ENCODE measurements at places on chromosomes 1 and 21. TPM values are rescaled to one million over a fixed set of nuclear protein-coding genes. Genes with fewer than 3 reads are reported as not detected.
A peak's percentile ranks its signal among the peaks of the same experiment; 100 is the strongest.

The TSPAN2 gene
- total RNA-seq: 0.49 TPM

The GOLT1A gene
- total RNA-seq: not detected

The SOD1 gene
- 388 TPM for total RNA-seq

The SYPL2 gene
- 1.6 TPM for total RNA-seq

The TEDDM1 gene
- total RNA-seq: not detected

The PHLDA3 gene
- 6.4 TPM for total RNA-seq

DNA sequence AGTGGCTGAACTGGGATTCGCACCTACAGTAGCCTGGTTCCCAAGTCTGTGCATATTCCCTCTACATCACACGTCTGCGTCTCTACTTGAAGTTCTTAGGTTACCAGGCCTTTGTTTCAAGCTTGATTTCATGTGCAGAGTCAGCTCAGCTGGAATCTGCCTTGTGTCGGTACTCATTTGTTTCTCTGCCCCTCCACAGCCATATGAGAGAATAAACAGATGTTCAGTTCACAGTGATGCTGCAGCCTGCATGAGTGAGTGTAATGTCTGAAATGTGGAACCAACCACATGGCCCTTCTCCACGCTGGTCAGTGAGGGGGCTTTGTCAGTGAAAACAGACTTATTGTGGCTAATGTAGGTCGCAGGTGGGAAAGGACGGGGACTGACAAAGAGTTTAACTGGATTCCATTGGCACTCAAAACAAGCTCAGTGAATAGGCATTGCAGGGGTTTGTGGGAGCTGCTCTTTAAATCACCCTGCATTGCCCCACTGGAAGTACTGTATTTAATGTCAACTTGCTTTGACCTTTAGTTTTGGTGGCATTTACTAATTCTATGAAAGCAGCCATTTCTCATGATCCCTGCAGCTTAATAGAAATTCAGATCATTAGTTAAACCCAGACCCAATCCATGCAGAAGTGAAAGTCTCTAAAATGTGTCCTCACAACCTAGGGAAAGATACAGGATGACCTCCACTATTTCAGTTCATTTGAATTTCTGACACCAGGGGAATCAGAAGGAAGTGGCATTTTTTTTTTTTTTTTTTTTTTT lies 136.4 kb upstream of the FAM78B start:
- no peak for DNase-seq

DNA sequence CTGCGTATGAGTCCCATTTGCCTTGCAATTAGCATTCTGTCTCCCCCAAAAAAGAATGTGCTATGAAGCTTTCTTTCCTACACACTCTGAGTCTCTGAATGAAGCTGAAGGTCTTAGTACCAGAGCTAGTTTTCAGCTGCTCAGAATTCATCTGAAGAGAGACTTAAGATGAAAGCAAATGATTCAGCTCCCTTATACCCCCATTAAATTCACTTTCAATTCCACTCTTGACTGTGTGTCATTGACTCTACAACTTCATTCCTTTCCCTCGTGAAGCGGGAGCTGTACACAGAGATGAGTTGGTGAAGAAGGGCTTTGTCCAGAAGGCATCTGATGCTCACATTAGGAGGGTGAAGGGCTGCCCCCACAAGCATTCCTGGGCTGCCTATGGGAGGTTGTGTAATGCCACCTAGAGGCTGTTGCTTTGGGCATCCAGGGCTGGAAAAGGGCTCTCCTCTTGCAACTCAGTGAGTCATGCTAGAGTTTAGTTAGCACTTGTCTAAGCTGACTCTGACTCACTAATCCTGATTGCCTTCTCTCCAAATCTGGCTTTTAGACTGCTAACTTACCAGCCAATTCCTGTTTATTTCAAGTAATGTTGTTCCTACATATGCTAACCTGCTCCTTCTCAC lies 1.8 kb downstream of the SPRR1B start:
- DNase-seq: peak; percentile 66

DNA sequence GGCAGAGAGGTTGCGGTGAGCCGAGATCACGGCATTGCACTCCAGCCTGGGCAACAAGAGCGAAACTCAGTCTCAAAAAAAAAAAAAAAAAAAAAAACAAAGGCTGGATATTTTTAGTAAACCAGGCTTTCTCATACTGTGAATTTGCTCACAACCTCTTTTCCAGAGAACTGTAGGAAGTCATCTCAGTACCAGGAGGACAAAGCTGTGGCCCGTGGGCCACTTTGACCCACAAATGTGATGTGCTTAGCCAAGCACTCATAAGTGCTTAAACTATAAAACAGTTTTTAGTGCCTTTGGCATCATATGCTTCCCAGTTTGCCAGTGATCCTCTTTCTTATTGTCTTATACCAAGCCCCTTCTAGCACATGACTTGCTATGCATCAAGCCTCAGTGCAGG lies 46.5 kb downstream of the RNF11 start:
- no peak for DNase-seq

DNA sequence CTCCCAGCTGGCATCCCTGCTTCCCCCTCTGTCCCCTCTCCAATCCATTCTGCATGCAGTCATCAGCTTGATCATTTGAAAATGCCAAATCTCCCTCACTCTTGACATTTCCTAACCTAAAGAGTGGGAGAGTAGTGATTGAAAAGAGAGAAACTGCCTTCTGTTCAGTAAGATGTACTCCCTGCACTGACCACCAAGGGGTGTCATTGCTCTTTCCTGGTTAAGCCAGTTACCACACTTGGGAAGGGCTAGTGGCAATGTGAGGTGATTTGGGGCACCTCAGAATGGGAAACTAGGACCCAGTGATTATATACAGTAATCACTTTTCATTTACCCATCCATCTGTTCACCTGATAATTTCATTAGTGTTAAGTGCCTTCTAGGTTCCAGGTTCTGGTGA lies 6.9 kb upstream of the TMEM269 start:
- peak; percentile 31 for DNase-seq

DNA sequence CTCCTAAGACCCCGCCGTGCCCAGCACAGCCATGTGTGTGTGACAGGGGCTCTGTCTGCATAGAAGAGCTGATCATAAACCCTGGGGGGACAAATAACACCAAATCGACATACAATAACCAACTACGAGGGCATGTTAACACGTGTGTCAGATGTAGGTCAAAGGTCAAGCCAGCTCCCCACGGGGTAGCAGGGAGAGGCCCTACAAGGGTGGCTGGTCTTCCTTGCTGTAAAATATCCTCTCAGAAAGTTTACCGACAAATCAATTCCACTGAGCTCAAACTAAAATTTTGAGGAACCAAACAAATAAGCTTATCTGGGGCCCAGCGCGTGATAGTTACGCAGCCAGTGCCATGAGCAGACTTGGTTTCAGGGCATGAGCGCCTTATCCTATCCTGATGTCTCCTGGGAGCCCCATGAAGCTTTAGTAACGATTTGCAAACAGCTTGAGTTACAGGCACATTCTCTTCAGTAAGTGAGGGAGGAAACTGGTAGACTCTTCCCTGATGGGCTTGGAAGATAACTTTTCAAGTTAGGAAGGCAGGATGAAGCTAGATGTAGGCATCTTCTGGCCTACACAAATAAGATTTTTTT lies 2.7 kb upstream of the TMPRSS3 start:
- no peak for DNase-seq

DNA sequence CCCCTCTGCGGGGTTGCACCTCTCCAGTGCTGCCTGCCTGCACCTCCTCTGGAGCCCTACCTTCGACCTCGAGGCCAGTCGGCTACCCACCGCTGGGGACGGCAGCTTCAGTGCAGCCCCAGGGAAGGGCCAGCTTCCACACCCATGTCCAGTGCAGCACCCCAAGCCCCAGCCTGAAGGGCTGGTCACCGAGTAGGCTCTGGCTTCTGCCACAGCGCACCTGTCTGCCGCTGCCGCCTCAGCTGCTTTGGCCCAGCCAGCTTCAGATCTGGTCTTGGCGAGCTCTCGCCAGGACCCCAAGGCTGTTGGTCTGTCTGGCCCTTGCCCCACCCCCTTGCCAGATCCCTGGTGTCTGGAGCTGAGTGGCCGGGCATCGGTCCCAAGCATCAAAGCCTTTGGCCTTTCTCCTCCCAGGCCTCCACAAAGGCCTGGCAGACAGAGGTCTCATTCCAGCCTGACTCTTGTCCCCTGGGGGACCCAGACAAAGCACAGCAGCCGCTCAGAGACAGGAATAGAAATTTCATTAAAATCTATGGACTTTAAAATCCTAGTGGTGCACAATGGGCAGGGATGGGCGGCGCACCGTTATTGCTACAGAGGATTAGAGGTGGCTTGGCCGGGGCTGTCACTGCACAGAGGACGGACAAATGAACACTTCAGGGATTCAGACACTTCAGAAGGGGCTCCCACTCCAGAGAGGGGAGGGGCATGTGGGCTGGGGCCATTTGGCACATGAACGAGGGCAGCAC lies 4.8 kb downstream of the CCDC24 start:
- no peak for DNase-seq

GRCh38 chr1:24955161-24955560 lies 25.1 kb upstream of the RUNX3 start:
- DNase-seq: peak; percentile 98

DNA sequence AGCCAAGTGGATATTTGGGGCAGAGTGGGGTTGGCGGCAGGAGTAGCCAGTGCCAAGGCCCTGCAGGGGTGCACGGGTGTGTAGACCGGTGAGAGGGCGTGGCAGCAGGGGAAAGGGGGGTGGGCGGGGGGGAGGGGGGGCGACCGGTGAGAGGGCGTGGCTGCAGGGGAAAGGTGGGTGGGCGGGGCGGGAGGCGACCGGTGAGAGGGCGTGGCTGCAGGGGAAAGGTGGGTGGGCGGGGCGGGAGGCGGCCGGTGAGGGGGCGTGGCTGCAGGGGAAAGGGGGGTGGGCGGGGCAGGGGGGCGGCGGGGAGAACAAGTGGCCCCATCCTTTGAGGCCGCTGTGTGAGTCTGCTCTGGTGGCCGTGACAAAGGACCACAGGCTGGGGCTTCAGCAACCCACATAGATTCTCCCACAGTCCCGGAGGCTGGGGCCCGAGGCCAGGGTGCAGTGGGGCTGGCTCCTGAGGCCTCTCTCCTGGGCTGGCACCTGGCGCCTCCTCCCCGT lies 25.8 kb downstream of the RRP1 start:
- no peak for DNase-seq

DNA sequence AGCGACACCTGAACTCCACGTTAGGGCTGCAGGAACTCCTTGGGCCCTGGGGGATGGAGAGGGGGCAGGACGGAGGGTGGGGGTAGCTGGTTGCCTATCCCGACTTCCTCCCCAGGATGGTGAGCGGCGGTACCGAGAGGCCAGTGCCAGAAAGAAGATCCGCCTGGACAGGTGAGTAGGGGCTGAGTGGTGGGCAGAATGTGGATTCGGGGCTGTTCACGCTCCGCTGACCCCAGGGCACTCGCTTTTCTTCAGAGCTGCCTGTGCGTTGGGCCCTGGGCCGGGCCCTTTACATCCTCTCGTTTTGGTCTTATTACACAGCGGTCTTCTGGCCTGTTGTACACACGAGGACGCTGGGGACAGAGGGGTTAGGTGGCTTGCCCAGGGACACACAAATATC lies 20.8 kb downstream of the FAM151A start:
- no peak for DNase-seq

DNA sequence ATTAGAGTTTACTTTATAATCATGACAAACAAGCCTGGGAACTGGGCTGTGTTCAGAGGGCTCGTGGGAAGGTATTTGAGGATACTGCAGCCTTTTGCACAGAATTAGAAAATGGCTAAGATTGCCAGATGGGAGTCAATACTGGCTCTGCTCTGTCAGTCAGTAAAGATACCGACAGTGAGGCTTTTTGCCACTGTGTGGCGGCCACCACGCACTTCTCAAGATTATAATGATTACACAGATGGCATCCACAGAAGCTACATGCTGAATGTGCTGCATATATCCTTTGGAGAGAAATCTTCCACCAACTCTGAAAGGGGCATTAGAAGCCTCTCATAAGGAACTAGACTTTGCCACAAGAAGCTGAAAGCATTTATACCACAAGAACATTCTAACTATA lies 213.4 kb upstream of the PTBP2 start:
- no peak for DNase-seq

DNA sequence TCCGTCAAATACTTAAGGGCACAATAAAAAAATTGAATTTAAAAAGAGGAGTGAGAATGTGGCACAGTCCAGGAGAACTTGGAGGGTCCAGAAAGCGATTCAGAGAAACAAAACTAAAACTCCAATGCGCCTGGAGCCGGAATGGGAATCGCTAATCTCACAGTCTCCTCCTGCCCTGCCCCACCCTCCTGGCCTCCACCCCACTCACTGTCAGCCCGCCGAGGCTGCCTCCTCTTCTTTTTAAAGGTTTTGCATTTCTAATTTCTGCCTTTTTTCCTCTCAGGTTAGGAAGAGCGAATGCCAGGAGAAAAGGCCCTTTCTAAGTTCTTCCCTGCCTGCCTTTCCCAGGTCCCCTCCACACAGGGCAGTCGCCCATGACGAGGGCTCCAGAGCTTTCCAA lies 135.3 kb downstream of the ZBTB18 start:
- no peak for DNase-seq

GRCh38 chr1:216742625-216743024 lies 19.4 kb upstream of the ESRRG start:
- no peak for DNase-seq

Data from RPMI7951 (cell line).